ENCODE measurements at places on chromosomes 12 and 14. TPM values are rescaled to one million over a fixed set of nuclear protein-coding genes. Genes with fewer than 3 reads are reported as not detected.

GYS2 gene
- not detected for total RNA-seq

RPL10L gene
- not detected for total RNA-seq

DNA sequence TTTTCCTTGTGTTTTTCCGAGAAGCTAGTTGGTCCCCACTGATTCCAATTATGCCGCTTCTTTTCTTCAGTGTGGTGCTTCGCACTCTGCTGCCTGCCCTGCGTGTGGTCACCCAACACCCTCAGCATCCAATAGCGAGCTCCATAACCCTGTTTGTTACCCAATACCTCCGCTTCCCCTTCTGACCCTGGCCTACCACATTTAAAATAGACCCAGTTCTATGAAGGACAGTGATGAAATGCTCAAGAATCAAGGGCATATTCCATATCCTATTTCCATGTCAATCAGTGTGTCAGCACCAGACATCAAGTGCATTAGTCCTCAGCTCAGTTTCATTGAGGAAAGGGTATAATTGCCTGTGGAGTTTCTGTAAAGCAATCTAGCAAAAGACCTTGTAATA lies 9.5 kb downstream of the NDRG2 start:
- no peak overlapping the region for H3K4me3 ChIP-seq
- peaks cover 10% of the 10 kb centered on the region for H3K4me1 ChIP-seq
- DNase-seq = no peak
- peaks cover 35% of the 10 kb centered on the region for H3K36me3 ChIP-seq

- peaks cover 6% of the 10 kb centered on the region for H3K27me3 ChIP-seq
- H3K27ac ChIP-seq = no peak overlapping the region
- H3K4me3 ChIP-seq = no peak overlapping the region
- H3K4me1 ChIP-seq = no peaks in the 10 kb centered on the region
- no peak for DNase-seq
These were observed 6.3 kb downstream of the STYK1 start for GRCh38 chr12:10667581-10667980.
